CD4-positive, alpha-beta T cell treated with Interleukin-12 subunit alpha and Interleukin-12 subunit beta, for 1 hour (primary cell): ENCODE measurements at places on chromosomes 1 and 21.

- DNase-seq, result no peak
Observed at GRCh38 chr1:110645821-110646735, 28.7 kb downstream of the KCNA3 start.

- DNase-seq, result no peak
Observed at GRCh38 chr1:9758559-9759121, 65.1 kb downstream of the CLSTN1 start.

DNA sequence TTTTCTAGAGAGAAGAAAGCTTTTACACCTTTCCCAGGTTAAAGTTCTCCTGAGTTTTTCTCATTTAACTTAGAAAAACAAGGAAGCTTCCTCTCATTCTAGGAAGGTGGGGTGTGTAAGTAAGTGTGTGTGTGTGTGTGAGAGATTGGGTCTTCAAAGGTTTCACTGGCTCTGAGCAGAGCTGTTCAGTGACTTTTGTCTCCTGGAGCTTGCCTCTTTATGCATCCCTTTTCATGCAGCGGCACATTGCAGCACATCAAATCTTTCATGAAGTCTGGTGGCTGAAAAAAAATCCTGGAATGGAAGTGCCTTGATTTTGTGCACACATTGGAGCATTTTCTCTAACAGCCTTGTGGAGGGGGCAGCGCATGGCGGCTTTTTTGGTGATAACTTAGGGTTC lies 3.4 kb downstream of the GPA33 start:
- DNase-seq, result no peak

DNA sequence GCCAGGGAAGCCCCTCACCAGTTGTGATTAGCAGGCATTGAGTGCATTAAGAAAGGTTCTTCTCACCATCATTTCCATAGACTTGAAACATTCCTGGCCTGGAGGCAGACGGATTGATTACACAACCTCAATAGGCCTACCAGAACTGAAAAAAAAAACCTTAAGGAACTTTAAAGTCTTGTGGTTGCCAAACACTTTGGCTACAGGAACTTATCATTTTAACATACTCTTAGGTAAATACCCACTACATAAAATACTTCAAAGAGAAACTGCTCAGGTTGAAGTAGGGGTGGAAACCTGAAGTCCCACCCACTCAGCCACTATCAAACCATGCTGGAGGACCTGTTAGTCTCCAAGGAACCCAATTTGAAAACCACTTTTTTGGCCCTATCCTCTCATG lies 22.4 kb upstream of the HMGB4 start:
- DNase-seq, result no peak

DNA sequence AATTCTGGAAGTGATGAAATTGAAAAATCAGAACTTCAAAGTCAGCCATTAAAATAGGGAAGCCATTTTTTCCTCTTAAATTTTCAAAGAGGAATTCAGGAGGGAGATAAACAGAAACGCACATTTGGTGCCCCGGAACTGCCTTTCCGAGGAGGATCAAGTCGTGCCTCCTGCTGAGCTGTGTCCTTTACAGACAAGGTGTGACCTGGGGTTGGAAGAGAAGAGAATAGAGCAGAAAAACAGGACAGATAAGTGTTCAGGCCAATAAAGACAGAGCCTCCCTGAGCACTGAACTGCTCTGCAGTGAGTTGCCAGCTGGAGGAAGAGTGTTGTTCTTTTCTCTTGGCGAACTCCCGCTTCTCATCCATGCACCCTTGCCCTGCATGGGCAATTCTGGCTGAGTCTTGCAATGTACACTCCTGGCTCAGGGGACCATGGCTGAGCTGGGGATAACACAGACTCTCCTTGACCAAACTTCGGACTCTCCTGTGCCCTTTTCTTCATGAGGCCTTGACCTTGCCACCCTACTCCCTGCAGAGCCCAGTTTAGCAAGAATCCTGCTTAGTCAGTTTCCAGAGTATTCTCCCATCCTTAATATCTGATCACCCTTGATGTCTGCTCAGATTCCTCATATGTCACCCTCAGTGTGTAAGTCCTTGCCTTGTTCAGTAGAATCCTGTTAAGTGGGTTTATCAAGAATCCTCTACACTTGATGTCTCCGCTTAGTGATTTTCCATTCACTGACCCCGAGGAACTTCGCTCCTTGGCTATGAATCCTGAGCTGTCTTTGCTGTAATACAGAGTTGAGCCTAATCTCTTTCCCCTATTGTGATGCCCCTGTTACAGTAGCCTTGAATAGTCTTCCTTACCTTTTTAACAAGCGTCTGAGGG lies 1.3 kb upstream of the MTARC1 start:
- no peak for DNase-seq

- peak; percentile 57 for DNase-seq
Observed at GRCh38 chr1:20212685-20213331, 26.5 kb upstream of the PLA2G2C start.

DNA sequence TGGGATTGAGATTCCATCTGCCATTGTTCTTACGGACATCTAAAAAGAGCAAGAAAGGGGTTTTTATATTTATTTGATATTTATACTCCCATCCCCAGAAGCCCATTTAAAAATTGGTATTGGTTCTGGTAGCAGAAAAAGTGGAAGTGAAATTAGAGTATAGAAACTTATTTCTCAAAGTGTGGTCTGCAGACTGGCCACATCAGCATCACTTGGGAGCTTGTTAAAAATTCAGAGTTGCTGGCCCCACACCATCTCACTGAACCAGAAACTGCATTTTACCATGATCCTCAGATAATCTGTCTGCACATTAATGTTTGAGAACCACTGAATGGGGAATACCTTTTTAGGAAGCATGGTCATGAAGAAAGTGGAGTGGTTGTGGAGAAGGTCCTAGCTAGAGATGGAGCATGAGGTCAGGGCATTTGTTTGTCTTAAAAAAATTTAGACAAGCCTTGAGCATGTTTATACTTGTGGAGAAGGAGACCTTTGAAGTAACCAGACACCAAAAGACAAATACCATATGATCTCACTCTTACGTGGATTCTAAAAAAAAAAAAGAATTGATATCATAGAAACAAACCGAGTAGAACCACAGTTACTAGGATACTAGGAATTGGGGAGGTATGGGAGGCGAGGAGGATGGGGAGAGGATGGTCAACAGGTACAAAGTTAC lies 116.3 kb downstream of the ST6GALNAC3 start:
- no peak for DNase-seq

GRCh38 chr1:81174811-81175476 lies 625.8 kb upstream of the ADGRL2 start:
- no peak for DNase-seq

- peak; percentile 62 for DNase-seq
Observed at GRCh38 chr1:15684042-15684461, at the start of gene PLEKHM2. Gene PLEKHM2 (plus strand): TSS chr1:15684320. CDS start chr1:15684559, 239 bp downstream.

DNA sequence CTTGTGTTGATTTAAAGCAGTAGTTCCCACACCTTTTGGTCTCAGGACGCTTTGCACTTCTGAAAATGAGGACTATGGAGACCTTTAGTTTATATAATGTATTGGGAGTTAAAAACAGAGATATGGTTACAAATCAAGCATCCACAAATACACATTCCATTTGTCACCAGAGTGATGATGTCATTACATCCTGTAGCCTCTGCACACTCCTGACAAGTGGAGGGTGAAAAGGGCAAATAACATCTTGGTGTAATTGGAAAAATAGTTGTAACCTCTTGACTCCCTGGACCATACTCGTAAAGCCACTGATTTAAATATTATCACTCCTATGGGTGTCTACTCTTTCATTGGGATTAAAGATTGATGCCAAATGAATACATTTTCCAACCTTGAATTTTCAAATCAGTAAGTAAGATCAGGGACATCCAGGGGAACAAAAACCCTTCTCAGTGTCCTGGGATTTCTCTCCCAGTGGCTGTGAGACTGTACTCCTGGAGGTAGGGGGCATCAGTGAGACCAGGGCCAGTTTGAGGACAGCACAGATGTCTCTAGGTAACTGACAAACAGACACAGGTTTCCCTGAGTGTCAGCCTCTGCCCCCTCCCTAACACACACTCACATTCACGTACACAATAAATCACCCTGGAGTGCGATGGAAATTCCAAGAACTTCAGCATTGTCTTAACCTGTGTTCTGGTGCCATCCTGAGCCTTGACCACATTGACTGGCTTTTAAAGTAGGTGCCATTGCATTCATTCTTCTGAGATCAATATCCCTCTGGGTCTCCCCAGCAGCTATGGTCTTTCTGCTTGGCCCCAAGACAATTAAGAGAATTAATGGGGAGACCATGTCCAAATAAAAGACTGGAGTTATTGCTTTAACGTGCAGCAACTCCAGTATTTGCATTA lies 63.0 kb downstream of the NR5A2 start:
- no peak for DNase-seq

DNA sequence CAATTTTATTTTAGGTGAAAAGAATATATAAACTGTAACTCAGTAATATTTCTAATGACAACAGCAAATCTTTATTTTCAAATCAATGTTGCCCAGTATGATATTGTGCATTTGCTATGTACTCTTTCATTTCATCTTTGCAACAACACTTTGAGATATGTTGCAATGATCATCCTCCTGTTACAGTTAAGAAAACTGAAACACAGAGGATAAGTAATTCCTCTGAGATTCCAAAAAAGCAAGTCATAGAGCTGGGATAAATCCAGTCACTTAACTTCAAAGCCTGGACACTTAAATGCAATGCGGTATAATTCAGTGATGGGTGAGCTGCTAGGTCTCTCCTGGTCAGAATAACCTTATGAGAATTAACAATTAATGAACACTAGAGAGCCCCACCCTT lies 48.6 kb upstream of the EXO1 start:
- DNase-seq, result no peak

- no peak for DNase-seq
Observed at GRCh38 chr1:228283476-228284147, 75.8 kb downstream of the OBSCN start.

DNA sequence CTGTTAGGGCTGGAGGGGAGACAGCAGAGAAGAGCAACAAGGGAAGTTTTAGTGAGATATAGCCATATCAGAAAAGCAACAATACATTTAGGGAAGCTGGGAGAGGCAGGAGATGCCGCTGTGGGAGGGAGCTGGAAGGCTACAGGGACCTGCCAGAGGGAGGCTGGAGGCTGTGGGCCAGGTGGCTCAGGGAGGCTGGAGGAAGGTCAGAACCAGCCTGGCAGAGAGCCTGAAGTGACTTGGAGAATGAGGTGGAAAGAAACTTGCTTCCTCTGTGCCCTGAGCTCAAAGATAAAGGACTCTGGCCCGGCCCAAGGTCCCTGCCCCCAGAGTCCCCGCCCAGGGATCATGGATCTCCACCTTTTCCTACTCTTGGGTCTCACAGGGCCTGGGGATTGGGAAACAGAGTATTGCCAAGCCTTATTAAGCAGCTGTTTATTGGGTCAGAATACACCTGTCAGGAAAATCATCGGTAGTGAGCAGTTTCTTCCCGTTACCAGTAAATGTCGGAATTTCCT lies 85.9 kb downstream of the KIF26B start:
- no peak for DNase-seq

DNA sequence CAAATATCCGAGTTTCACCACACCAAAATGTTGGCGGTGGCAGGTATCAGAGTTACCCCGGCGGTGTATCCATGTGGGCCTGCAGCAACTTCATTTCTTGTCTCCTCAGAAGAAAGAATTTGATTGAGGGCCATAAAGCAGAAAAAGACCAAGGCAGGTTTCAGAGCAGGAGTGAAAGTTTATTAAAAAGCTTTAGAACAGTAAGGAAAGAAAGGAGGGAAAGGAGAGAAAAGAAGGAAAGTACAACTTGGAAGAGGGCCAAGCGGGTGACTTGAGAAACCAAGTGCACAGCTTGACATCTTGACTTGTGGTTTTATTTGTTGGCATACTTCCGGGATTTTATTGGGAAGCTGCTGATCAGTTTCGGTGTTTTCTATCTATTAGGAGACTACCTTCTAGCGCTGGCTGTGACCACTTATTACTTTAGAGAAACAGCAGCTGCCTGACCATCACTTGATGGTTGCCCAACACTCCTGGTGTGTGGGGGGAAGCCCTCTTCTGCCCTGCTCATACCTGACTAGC lies 75.5 kb upstream of the RAB3GAP2 start:
- no peak for DNase-seq
